ENCODE measurements at places on chromosomes 5 and 9.

GRCh38 chr9:35759795-35760194 lies 5.7 kb upstream of the MSMP start:
- DNase-seq = no peak

GRCh38 chr5:112062181-112062580 lies 305.2 kb upstream of the NREP start:
- DNase-seq = no peak

DNA sequence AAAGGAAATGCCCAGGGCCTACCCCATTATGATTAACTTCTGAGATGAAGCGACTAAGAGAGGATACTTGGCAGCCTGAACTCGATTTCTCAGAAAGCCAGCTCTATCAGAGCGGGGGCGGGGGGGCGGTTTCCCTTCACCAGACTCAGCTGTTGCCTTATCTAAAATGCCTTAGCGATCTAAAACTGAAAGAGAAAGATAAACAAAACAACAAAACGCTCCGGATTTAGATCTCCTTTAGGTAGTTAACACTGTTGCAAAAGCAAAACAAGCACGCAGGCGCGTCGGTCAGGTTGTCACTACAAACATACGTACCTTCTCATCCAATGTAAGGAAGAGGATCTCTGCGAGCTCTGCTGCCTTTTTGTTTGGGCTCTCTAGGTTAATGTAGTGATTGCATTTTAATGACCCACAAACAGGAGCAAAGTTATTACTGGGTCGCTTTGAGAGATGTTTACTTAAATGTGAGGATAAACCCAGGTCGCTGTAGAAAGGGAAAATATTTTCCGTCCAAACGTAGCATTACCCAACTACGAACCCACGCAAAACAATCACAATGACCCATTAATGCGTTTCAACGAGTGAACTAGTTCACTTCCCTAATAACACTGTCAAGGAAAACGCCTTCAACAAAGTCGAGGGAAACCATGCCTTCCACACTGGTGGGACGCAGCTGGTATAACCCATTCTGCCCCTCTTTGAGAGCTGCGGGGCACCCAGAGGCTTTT lies 982 bp downstream of the EPB41L4A start:
- DNase-seq = peak; percentile 43

- DNase-seq = peak; percentile 9
These were observed 44.0 kb downstream of the GGTA1 start for GRCh38 chr9:121455527-121456239.

GRCh38 chr9:120289098-120289497 lies 290.9 kb downstream of the CDK5RAP2 start:
- DNase-seq = no peak

DNA sequence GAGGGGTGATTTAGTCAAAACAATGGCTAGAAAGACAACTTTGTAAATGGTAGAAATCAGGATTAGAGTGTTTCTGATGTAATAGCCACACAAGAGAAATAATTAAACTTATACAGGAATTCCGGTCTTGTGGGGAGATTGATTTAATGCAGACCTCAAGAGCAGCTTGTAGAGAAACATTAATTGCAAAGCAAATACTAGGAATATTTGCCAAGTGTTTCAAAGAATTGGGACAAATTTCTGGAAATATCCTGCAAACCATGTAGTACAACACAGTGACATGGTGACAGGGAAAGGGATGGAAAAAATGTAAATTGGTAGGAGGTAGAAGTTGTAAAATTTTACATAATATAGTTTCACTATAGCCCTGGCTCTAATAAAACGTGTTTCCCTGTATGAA lies 28.9 kb downstream of the NLN start:
- no peak for DNase-seq

- no peak for DNase-seq
These were observed 65.1 kb downstream of the ANKRD55 start for GRCh38 chr5:56168066-56168478.

DNA sequence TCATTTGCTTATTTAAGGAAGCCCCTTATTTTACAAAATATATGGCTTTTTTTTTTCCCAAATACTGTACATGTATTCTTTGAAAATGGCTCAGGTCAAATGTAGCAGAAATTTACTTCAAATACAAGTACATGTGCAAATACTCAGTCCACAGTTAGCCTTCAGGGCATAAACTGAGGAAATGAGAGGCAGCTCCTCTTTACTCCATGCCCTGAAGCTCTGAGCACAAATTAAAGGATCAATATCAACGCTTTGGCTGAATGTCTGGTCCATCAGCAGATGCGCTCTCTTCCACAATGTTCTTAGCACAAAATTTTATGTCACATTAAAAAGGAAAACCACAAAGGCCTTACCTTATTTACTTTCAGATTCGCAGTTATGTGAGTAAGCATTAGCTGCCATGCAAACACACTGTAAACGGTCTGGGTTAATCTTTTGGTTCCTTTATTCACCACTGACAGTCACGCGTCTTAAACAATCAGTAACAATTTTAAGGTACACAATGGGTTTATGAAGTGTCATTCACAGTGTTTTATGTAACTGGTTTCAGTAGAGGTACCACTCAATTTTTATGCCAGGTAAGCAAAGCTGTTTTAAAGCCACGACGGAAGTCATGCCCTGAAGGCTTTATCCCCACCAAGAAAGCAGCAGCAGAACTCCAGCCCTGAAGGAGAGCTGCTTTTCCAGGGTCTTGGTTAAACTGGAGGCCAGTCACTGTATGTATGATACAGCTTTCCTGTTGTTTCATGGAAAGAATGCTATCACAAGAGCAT lies 103.4 kb downstream of the OTULIN start:
- no peak for DNase-seq

GRCh38 chr9:76571288-76571687 lies 112.3 kb downstream of the GCNT1 start:
- DNase-seq = no peak

GRCh38 chr5:64165160-64165499 lies 513 bp upstream of the RNF180 start:
- DNase-seq = no peak

DNA sequence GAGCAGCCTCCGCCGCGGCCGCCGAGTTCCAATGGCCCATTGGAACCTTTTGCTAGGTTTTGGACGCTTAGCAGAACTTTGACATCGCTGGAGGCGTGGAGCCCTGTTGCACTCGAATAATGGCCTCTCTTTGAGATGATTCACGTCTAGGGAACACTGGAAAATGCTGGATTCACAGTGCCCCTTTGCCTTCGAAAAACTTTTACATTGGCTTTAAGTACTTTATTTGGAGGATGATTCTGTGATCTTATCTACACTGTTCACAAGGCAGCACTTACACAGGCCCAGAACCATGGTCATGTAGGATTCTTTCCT lies 536 bp upstream of the PPIC start:
- no peak for DNase-seq

DNA sequence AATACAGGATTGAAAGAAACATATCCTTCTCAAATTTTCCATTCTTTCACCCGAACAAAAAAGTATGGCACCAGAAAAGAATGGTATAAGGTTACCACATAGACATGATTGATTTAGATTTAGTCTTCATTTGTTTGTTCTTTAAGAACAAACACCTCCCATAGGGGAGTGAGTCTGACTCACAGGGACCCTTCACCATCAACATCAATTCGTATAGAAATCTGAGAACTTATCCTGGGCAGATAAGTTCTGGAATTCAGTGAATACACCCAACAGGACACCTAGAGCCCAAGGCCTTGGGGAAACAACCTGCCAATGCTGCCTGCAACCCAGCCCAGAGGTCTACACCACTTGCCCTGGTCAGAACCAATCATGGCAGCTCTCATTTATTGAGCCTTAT lies 46.2 kb downstream of the LHFPL2 start:
- no peak for DNase-seq

GRCh38 chr9:136316271-136316751 lies 11.0 kb upstream of the GPSM1 start:
- DNase-seq = peak; percentile 15

- DNase-seq = no peak
These were observed 185.1 kb downstream of the FSTL4 start for GRCh38 chr5:133427121-133427777.

- no peak for DNase-seq
These were observed 15.7 kb downstream of the CDC14B start for GRCh38 chr9:96604004-96604319.

GRCh38 chr5:178312880-178313282 lies 80.3 kb upstream of the PHYKPL start:
- no peak for DNase-seq

GRCh38 chr9:86659413-86660046 lies 287.8 kb downstream of the GAS1 start:
- DNase-seq = no peak

DNA sequence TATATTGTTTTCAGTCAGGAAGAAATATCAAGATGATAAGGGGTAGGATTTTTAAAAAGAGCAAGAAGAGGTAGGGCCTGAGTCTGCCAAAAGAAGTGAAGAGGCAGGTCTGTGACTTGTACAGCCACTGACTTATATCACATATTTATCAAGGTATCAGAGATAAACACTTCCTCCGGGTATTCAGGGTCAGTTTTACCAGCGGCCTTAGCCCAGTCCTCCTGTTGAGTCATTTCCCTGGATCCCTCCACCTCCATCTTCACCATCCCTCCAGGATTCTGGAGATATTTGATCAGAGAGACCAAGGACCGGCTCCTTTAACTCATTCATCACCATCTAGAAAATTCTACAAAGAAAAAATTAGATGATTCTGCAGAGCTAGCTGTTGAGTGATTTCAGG lies 375.7 kb upstream of the TUSC1 start:
- DNase-seq = no peak

DNA sequence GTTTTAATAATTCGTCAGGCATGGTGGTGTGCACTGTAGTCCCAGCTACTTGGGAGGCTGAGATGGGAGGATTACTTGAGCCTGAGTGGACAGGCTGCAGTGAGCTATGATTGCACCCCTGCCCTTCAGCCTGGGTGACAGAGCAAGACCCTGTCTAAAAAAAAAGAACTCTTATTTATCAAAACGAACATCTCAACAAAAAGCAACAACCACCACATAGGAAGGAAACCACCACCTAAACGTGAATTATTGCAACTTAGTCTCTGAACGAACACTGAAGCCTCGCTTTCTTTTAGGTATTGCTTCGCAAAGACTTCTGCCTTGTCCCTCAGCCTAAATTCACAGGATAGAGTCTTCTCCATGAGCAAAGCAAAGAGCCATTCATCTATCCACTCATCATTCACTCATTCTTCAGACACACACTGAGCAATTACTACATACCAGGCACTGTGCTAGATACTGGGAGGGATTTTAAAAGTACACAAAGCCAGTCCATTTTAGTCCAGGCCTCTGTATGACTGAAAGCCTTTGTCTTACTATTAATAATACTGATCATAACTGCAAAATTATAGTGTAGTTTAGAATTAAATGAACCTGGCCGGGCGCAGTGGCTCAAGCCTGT lies 57.4 kb downstream of the THBS4 start:
- DNase-seq = no peak

- DNase-seq = no peak
These were observed 39.5 kb downstream of the SNCAIP start for GRCh38 chr5:122351416-122352157.

DNA sequence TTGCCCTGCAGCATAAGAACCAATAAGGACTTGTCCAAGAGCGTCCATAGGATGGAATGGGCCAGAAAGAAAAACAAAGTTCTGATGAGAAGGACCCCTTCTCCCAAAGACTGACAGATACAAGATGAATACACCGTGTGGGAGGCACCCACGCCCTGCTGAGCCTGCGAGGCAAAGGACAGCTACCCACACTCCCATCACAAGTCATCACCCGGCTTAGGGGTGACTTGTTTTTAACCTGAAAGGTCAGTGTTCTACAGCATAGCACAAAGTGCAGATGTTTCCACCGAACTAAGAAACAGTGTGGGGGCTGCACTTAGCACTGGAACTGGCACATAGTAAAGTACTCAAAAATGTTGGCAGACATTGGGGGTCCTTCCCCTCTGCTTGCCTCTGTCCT lies 13.9 kb downstream of the TNIP1 start:
- no peak for DNase-seq

DNA sequence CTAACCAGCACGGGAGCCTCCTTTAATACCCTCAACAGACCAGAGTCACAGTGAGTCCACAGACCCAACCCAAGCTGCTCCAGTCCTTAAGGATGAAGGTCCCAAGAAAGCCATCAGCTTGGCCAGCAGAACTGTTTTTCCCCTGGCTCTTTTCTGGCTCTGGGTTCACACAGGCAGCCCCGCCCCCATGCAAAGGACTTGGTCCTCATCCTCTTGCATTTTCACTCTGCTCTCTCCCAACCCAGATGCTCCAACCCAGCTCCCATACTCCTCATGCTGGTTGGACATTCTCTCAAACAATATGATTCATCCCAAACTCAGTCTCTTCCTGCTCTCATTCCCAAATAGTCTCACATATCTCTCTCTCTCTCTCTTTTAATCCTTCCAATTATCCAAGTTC lies 74.2 kb upstream of the SPOCK1 start:
- DNase-seq = no peak

DNA sequence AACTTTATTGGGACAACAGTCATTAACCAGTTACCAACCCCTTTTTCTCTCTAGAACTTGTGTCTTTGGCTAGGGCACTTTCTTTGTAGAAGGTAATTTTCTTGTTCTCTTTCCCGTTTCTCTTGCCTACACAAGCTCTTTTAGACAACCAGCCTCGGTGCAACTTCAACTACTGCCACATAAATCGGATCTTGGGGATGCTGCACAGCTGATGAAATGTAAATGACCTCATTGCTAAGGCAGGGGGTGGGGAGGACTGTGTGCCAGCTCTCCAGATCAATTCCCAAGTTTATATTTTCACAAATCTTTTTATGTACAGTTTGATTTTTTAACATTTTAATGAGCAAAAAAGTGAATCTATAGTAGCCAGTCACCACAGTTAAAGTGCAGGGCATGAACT lies 157.6 kb downstream of the DENND1A start:
- DNase-seq = no peak

GRCh38 chr5:173907686-173908371 lies 19.7 kb downstream of the CPEB4 start:
- no peak for DNase-seq

DNA sequence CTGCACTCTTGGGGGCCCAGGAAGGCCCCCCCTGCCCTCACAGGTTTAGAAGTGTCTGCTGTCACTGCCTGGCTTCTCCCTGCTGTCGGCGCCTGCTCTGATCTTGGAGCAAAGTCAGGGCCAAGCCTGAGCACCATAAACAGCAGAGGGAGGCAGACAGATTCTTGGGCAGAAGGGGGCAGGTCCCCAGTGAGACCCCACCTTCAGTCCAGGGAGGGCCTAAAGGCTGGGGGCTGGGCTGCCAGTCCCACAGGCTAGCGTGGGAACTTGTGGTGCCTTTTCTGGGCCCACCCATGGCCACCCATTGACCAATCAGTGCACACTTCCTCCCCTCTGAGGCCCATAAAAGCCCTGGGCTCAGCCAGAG lies 124.0 kb downstream of the OLFM1 start:
- no peak for DNase-seq

- DNase-seq = no peak
These were observed 15.6 kb downstream of the RIC1 start for GRCh38 chr9:5644501-5644900.

GRCh38 chr5:132023258-132024116 lies 12.0 kb upstream of the ACSL6 start:
- DNase-seq = no peak

- no peak for DNase-seq
These were observed at the start of gene CBY3 for GRCh38 chr5:179680780-179681401. Gene CBY3 (minus strand): TSS chr5:179681034. CDS start chr5:179680918, 116 bp downstream.

All from stimulated activated CD8-positive, alpha-beta memory T cell treated with anti-CD3 and anti-CD28 coated beads, Interleukin-7, amount 100 ng/mL, for 4 hours (primary cell).